ENCODE measurements at places on chromosomes 16 and 17. TPM values are rescaled to one million over a fixed set of nuclear protein-coding genes. Genes with fewer than 3 reads are reported as not detected.

- no peak for DNase-seq
Measured at GRCh38 chr16:12097523-12098428, 121.2 kb downstream of the SNX29 start.

The STARD3 gene
- 21.4 TPM for total RNA-seq

GRCh38 chr17:48549914-48550501, 5.1 kb upstream of the HOXB2 start:
- DNase-seq: no peak

- no peak for DNase-seq
Measured at GRCh38 chr16:13421726-13422125, 498.2 kb upstream of the ERCC4 start.

- DNase-seq: no peak
Measured at GRCh38 chr17:81456091-81456490, 56.5 kb downstream of the ACTG1 start.

DNA sequence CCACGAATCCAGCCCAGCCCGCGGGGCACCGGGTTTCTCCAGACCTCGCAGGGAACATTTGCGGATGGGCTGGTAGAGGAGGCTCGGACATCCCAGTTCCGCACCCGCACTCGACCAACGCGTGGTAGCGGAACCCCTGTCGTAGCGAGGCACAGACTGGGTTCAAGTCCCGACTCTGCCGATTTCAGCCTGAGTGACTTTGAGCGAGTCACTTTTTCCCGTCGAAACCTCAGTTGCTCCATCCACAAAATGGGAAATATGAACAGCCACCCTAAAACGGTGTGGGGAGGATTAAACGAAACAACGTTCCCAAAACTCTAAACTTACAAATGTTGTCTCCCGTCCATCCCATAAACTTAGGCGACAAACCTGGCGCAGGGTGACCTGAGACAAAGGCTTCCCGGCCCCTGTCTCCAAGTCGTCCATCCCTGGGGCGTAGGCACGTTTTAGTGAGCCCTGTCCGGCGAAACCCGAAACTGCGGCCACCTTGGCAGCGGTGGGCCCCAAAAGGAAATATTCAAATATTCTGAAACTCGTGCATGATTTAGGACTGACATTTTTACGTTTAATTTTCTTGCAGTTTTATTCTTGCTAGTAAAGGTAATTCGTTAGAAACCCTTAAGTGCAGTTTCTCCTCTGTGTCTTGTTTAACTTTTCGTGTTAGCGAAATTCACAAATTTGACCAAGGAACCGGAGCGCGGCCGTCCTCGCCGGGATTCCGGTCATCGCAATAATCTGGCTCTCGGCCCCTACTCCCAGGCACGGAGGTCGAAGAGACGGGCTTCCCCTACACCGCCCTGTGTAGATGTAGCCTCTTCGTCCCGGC, 1.9 kb upstream of the MLLT6 start:
- peak; percentile 79 for DNase-seq

DNA sequence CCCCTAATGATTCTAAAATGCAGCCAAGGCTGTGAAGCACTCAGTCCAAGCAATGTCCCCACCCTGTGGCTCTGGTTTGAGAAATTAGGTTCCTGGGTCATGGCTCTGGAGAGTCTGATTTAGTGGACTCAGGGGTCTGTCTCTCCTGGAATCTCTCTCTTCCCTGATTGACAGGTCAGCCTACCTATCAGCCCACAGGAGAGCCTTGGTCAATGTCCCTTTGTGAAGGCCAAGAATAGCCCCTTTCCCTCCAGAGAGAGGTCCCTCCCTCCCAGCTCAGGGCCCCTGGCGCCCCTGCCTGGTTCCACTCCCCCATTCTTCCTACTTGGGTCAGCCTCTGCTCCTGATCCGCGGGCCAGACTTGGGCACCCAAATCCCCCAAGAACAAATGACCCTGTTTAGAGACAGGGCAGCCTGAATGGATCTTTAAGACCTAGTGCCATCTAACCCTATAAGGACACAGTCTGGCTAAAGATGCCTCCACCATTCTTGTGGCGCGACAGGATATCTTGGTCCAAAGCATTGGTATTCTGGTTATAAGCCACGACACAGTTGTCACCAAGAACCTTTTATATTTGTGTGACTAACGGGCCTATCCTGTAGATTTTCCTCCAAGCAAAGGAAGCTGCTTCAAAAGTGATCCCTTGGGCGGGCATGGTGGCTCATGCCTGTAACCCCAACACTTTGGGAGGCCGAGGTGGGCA, 38.3 kb upstream of the PRSS54 start:
- no peak for DNase-seq

DNA sequence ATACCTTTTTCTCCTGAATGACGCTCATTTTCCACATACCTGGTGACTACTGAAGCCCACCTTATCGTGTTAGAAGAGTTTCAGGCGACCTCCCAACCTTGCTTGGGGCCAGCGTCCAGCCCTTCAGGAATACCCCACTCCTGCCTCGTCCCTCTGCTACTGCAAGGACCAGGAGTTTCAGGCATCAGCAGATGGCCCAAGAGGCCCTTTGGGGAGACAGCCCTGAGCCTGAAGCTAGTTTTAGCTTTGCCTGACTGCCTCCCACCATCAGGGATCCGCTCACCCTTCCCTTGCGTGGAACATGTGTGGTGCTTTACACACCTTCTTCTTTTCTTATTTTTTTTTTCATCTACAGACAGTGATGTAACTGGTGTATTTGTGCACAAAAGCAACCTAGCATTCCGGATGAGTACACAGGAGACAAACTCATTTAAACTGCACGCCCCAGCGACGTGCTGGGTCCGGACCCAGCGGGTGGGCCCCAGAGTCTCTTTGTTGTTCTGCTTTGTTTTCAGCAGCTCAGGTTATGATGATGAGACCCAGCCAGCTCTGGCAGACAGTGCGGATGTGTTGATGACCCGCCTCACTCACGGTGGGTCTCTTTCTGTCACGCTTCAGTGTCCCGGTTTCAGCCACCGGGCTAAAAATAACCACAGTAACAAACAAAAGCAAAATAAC, 242.4 kb downstream of the C16orf95 start:
- DNase-seq: no peak

DNA sequence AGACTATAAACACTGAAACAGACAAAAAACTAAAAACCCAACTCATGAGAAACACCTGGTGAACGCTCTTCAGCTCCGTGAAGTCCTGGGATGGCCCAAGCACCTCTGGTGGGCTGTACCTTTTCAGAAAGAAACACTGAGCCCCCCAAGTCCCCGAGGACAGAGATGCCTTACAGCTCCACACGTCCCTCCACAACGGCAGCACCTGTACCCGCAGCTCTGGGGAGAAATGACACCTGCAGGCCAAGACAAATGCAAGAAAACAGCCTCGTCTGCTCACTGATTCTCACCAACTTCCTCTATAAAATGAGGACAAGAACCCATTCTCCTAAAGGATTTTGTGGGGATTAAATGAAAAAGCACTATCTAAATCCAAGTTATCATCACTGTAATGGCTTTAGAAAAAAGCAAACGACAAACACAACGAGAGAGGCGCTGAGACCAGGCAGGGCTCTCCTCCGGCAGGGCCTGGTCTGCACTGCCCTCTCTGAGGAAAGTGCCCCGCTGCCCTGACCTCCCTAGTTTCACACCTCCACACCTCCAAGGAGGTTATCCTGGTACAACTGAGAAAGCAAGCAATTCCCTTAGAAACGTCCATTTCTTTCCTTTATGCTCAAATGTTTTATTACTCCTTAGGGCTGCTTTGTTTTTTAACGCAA, 114.9 kb downstream of the ZNF778 start:
- DNase-seq: no peak

The CCL17 gene
- not detected for total RNA-seq

The ELMO3 gene
- 0.89 TPM for total RNA-seq

The TMC8 gene
- total RNA-seq: 4.3 TPM

DNA sequence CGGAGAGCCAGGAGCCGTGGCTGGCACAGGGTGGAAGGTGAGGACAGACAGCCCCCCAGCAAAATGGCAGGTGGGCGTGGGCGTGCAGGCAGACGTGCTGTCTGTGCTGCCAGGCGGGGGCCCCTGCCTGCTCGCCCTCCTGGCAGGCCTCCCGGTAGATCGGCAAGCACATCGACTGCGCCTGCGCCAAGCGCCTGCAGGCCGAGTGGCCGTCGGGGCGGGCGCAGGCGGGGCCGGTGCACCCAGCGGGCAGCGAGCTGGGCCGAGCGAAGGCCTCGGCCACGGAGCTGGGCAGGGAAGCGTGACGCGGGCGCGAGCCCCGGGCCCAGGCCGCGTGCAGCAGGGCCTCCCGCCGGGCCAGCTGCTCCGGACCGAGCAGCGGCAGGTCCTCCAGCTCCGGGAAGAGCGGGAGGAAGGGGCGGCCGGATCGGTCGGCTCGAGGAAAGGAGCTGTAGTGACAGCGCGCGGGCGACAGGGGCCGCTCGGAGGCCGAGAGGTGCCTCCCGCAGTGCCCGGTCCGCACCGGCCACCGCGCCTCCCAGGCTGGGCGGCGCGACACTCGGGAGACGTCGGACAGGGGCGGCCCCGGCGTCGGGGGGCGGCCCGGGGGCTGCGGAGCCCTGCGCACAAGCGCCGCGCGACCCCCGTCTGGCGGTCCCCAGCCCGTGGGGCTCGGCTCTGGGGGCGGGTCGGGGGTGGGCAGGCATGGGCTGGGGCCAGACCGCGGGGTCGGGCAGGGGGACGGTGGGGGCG, 16.9 kb downstream of the GRIN2C start:
- DNase-seq: peak; percentile 91

DNA sequence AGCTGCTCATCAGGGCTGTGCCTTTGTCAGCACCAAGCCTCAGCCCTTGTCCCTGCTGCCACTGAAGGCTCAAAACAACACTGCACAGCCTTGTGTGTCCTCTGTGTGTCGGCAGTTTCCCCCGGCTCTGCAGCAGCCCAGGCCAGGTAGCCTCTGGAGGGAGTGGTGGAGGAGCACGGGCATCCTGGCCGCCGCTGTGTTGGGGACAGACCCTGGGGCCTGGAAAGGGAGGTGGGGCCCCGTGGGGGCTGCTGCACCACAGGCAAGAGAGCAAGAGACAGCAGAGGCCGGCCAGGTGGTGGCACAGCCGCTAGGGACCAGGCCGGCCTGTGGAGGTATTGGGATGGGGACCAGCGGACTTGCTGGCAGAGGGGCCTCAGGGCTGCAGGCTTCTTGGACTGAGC, 96.9 kb upstream of the ZNF750 start:
- DNase-seq: peak; percentile 58

The P2RX5 gene
- total RNA-seq: 19.4 TPM

DNA sequence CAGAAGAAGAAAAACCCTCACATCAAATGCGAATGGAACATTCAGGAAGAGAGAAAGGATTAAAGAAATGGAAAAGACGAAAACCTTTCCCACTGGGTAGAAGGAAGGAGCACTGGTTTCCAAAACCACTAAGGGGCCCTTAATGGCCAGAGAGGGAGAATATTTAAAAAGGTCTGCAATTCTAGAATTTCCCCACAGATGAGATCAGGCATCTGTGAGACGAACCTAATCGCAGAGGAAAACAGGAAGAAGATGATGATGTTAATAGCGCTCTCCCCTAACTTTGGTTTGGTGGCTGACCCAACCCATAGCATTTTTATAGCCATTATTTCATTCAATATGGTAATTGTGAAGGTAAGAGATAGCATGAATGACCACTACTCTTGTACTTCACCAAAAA, 32.8 kb downstream of the XYLT1 start:
- no peak for DNase-seq

- no peak for DNase-seq
Measured at GRCh38 chr16:48003206-48003907, 152.4 kb downstream of the ABCC12 start.

The ABCA6 gene
- total RNA-seq: 25.7 TPM

DNA sequence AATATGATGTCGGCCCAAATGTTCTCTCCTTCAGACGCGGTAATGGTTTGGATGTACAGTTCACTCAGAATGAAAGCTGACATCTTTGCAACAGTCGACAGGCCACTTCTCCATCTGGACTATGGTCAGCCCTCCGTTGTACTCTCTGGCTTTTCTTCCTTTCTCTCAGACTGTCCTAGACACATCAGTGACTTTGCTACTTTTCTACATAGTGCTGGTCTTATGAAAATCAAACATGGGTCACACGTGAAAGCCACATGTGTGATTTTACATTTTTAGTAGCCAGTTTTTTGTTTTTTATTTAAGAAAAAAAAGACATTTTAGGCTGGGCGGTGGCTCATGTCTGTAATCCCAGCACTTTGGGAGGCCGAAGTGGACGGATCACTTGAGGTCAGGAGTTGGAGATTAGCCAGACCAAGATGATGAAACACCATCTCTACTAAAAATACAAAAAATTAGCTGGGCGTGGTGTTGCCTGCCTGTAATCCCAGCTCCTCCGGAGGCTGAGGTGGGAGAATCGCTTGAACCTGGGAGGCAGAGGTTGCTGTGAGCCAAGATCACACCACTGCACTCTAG, 644.1 kb downstream of the KCNJ2 start:
- DNase-seq: no peak

GRCh38 chr17:66431910-66432309, 129.5 kb downstream of the PRKCA start:
- DNase-seq: no peak

The SBK1 gene
- total RNA-seq: 1.4 TPM

DNA sequence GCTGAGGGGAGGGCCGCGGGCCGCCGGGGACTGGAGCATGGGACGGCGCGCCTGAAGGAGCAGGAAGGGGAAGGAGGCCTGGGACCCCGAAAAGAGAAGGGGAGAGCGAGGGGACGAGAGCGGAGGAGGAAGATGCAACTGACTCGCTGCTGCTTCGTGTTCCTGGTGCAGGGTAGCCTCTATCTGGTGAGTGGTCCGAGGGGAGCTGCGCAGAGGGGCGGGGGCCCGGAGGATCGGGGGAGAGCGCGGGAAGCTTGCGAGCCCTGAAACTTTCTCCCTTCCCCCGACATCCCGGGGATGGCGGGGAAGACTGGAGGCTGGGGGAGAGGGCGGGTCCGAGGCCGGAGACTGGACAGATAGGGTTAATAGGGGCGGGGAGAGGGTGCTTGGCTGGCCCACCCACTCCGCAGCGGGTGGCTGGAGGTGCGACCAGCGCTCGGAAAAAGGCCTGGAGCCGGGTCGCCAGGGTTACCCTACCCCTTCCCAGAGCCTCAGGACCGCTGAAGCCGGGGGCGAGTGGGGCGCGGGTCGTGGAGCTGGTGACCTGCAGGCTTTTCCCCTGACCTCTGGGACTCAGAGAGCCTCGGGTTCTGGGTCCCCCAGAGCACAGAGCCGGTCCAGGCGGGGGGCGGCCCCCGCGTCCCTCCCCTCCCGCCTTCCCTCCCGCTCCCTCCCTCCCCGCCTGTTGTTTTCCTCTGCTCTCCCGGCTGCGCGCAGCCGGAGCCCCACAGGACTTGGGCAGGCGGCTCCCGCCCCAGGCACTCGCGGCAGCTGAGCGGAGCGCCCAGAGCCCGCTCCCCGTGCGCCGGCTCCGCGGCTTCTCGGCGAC, 631 bp downstream of the NXPH3 start:
- peak; percentile 77 for DNase-seq

- DNase-seq: no peak
Measured at GRCh38 chr17:69637446-69638156, 223.1 kb downstream of the MAP2K6 start.

GRCh38 chr17:1197781-1198490, 18.2 kb upstream of the ABR start:
- peak; percentile 87 for DNase-seq

All from Right ventricle myocardium inferior (tissue), 1 donor.